ENCODE measurements at places on chromosomes 16 and 17.
A peak's percentile ranks its signal among the peaks of the same experiment; 100 is the strongest.

- no peak for DNase-seq
These were observed 134.2 kb downstream of the ABCA8 start for GRCh38 chr17:68820825-68821481.

- no peak for DNase-seq
These were observed 27.7 kb upstream of the RBFOX1 start for GRCh38 chr16:7304958-7305357.

DNA sequence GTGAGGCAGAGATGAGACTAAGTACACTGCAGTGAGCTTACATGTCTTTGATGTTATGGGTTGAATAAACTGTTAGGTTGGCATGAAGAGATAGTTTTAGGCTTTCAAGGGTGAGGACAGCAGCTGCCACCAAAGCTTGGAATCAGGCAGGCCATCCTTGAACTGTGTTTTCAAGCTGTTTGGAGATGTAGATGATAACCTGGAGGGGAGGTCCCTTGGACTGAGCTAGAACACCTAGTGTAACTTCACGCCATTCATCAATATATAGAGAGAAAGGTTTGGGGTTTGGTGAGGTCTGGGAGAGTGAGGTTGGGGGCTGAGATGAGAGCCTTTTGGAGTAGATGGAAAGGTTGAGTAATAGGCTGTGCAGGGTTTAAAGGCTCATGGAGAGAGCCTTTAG lies 2447.0 kb downstream of the TP53TG3F start:
- no peak for DNase-seq

GRCh38 chr16:203246-203645 lies 23.0 kb downstream of the HBQ1 start:
- no peak for DNase-seq

GRCh38 chr17:18362698-18363100 lies 651 bp downstream of the SHMT1 start:
- DNase-seq, result no peak

GRCh38 chr16:55033225-55034156 lies 102.8 kb downstream of the IRX5 start:
- no peak for DNase-seq

- DNase-seq, result no peak
These were observed 16.3 kb downstream of the TTLL6 start for GRCh38 chr17:48800626-48801217.

DNA sequence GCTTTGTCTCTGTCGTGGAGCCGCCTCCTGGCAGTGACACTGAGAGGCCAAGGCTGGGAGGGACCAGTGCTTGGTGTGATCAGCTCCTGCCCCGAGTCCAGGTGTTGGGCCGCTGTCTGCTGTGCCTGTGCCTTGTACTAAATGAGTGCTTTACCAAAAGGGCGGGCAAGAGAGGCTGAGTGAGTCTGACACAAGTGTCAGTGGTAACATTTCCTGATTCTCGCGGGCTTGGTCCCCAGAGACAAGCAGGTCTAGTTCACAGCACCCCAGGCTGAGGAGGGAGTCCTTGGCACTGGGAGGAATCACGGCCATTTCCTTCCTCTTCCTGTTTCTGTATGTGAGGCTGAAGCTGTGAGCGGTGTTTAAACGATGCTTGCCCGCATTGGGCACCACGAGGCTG lies 30.2 kb downstream of the PLD6 start:
- DNase-seq, result no peak

- no peak for DNase-seq
These were observed 20.2 kb upstream of the GUCY2D start for GRCh38 chr17:7982173-7982572.

GRCh38 chr17:77753246-77753645 lies 205.3 kb upstream of the TNRC6C start:
- no peak for DNase-seq

DNA sequence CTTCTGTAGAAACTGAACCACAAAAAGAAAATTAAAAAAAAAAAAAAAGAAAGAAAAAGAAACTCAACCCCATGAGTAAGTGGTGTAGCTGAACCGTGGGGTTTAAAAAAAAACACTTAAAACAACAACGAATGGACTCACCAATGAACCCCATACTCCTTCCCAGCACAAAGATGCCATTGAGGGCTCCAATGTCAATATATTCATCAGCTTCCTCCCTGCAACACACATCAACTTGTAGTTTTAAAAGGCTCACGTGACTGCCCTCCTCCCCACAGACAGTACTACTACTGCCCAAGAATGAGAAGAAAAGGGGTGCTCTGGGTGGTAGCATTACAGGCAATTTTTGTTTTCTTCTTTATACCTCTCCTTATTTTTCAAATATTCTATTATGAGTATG lies 3.3 kb upstream of the KLHL11 start:
- no peak for DNase-seq

GRCh38 chr17:76432712-76433336 lies 20.1 kb downstream of the UBE2O start:
- DNase-seq, result no peak

GRCh38 chr16:88428616-88429386 lies 24.3 kb upstream of the ZFPM1 start:
- no peak for DNase-seq

- DNase-seq, result peak; percentile 61
These were observed 7.9 kb upstream of the SLFN14 start for GRCh38 chr17:35568561-35568960.

Measured in stimulated activated CD4-positive, alpha-beta T cell treated with anti-CD3 and anti-CD28 coated beads, Interleukin-4, amount 100 ng/mL, for 24 hours (primary cell).